ENCODE measurements at places on chromosomes 7 and 10.

DNA sequence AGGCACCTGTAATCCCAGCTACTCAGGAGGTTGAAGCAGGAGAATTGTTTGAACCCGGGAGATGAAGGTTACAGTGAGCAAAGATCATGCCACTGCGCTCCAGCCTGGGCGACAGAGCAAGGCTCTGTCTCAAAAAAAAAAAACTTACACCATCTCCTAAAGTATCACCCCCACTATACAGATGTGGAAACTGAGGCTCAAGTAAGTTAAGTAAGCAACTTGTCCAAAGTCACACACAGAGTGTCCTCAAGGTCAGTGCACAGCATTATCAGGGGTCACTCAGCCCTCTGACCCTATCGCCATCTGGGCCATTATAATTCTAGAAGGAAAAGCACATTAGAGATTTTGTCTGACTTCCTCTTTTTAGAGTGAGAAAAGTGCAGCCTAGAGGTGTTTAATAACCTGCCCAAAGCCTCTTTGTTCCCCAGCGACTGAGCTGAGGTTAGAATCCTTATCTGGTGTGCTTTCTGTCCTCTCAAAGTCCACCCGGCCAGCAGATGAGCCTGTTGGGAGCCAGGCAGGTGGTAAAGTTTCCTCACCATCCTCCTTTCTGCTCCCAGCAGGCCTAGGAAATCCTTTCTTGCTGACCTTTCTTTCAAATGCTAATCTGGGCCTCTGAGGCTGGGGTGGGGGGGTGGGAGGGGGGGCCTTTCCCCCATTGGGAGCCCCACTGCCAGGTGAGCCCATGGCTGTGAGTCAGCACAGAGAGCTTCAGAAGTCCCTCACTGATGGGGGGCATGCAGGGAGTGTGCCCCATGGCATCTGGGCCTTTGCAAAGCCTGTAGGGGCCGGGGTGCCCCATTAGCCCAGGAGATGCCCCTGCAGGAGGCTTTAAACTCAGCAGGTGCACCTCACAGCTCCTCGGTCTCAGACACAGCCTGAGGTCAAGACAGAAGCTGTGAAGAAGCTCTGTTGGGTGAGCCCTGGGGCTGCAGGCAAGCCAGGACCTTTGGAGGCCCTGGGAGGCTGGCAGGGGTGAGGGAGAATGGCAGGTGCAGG, 12.0 kb upstream of the KCNMA1 start:
- no peak for DNase-seq

DNA sequence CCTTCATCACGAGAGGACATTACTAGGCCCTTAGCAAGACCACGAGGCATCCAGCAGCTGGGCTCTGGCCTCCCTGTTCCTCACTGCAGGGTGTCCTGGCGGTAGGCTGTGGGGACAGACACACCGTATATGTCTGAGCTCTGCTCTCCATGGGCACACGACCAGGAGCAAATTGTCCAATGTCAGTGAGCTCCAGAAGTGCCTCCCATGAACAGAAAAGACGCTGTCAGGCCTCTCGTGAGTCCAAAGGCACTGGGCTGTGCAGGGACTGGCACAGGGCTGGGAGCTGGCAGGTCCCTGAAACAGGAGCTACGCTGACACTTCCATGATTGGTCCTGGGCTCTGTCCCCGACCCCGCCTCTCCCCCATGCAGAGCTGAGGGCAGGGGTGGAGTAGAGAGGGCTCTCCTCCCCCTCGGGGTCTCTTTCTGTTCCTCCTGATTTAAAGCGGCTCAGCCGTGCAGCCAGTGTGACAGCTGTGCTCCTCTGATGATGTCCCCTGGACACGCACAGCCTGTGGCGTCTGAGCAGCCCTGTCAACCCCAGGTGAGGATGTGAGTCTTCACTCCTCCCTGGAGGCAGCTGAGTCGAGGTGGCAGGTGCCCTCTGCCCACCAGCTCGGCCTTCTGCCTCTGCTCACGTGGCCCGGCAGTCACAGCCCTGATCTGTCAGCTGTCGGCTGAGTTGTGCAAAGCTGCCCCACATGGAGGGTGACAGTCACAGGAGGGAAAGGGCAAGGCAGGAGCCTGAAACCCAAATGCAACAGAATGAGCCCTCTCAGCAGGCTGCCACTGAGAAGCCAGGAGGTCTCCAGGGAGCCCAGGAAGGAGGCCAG, 13.0 kb downstream of the ANTXRL start:
- no peak for DNase-seq

DNA sequence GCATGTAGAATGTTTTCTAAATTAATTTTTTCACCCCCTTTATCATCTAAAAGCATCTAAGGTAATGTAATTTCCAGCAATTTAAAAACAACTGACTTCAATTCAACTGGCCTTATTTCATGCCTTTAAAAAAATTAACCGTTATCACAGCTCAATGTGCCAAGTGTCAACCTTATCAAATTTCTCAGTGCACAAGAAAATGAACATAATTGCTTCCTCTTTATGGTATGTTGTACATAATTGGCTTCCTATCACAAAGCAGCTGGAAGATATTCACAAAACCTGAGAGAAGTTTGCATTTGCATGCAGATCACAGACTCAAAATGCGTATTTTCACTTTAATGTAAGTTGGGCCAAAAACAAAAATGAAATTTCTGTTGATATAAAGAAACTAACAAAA, 966.4 kb downstream of the GRM8 start:
- no peak for DNase-seq

GRCh38 chr7:143455491-143455890, 12.2 kb downstream of the TAS2R60 start:
- no peak for DNase-seq

DNA sequence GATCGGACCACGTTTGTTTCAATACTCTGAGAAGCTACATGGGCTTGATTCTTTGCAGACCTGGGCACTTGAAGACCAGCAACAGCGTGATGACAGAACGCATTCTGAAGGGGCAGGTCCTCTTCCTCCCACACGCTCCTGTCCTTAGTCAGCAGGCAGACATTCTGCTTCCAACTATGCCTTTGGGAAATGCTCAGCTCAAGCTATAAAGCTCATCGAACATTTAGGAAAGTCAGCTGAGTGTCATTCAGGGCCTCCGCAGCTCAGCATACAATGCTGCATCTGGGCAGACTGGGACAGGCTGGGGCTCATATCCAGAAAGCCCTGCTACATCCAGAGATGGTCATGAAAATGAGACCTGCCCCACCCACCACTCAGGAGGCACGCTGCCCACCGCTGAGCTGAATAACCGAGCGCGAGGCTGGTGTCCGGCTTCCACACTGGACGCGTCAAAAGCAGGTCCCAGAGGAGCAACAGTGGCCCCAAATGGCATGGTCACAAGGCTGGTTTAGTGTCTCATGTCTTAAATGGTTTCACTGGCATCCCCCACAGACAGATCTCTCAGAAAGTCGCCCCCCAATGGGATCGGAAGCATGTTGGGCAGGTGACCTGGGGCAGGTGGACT, 274.0 kb downstream of the DNAJB6 start:
- DNase-seq = no peak

DNA sequence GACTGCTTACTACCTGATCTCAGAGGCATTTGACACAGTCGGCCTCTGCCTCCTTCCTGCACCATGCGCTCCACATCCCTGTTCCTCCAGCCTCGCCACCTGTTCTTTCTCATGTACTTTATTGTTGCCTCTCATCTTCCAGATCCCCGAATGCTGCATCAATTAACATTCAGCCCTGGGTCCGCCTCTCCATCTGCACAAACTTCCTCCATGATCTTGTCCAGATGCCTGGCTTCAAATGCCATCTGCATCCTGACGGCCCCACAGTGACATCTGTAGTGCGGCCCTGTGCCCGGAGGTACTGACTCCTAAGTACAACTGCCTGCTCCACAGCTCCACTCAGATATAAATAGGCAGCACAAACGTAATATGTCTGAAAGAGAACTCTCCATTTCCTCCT, 51.2 kb upstream of the STK17A start:
- no peak for DNase-seq

GRCh38 chr7:1869452-1870130, 199.5 kb downstream of the ELFN1 start:
- no peak for DNase-seq

DNA sequence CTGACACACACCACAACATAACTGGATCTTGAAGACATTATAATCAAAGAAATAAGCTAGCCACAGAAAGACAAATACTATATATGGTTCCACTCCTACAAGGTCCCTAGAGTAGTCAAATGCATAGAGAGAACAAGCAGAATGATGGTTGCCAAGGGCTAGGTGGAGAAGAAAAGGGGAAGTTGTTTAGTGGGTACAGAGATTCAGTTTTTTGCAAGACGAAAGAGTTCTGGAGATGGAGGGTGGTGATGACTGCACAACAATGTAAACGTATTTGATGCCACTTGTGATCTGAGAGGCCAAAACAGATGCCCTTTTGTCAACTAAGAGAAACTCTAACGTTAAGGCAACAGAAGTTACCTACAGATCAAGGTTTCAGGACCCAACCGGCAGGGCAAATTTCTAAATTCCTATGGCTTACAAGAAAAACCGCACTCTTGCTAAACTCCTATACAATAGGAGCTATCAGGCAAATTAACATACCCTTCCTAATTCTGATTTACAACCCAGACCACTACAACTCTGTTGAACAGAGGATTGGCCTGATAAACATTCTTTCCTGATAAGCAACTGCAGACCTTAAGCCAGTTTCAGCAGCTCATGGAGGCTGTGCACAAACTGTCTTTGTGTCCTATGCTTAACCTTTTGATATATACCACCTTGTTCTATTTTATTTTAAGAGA, 69.0 kb downstream of the FAM107B start:
- DNase-seq = no peak
